Germinal center (tissue), 1 donor: ENCODE measurements at places on chromosomes 4 and X.

- no peak for DNase-seq
Measured at GRCh38 chr4:32775049-32775448, 2054.9 kb downstream of the PCDH7 start.

GRCh38 chr4:120874792-120875774 is 47.4 kb downstream of the PRDM5 start:
- no peak for DNase-seq

GRCh38 chrX:111283446-111283845 is 13.2 kb upstream of the CAPN6 start:
- no peak for DNase-seq

DNA sequence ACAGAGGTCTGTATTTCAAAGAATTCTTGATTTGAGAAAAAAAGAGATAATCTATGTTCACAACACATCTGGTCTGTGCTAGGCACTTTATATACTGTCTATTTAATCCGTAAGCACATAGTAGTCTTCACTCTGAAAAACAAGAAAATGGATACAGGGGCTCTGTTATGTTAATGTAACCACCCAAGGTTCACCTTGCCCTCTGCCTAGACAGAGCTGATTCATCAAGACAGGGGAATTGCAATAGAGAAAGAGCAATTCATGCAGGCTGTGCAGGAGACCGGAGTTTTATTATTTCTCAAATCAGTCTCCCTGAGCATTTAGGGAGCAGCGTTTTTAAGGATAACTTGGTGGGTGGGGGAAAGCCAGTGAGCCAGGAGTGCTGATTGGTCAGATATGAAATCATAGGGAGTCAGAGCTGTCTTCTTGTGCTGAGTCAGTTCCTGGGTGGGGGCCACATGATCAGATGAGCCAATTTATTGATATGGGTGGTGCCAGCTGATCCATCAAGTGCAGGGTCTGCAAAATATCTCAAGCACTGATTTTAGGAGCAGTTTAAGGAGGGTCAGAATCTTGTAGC is 92.9 kb upstream of the TNIP3 start:
- no peak for DNase-seq

DNA sequence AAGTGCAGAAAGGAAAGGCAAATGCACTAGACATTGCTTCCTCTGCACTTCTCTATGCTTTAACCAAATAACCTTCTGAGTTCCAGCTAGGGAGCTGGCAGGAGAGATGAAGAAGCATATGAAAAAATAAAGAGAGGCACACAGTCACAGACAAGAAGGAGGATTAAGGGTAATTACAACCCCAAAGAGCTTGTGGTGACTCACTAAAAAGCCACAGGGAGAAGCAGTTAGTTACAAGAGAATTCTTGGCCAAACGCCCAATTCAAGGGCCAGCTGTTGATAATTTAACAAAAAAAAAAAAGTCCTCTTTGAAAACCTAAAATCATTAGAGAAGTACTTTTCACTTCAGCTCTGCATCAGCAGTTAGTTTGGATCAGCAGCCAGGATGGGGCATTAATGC is 478.0 kb downstream of the KCNIP4 start:
- no peak for DNase-seq

GRCh38 chr4:185335579-185335978 is 60.1 kb downstream of the LRP2BP start:
- DNase-seq: no peak

DNA sequence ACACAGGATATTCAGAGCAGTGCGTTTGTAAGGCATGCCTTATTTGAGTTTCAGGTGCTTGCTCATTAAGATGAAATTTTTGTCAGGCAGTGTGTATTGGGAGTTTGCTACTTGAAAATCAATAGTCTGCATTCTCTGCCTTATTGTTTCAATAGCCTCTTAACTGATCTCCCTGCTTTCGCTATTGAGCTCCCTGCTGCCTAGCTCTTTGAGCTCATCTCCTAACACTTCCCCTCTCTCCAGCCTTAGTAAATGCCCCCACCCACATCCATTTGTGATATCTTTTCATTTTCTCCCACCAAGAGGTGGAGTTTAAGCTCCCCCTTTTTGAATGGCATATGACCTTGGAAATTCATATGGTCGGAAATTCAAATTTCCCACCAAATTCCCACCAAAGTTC is 256.6 kb downstream of the IL1RAPL1 start:
- DNase-seq: no peak

GRCh38 chr4:152535360-152535902 is 461 bp downstream of the FBXW7 start:
- peak; percentile 51 for DNase-seq

DNA sequence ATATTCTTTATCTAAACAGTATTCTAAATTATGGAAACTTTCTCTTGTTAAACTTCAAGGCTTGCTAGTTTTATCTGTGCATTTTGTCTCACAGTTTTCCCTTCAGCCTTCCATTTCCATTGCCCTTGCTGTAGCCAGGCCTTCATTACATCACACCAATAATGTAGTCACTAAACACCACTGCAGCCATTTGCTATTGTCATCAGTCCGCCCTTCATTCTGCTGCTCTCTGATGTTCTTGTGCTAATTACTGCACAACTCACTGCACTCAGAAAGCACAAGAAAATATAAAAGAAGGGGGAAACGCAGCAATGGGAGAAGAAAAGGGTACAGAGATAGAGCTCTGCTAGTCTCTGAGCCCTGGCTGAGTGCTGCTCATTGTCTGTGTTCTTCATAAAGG is 239.6 kb upstream of the FSTL5 start:
- no peak for DNase-seq
